Activated B cell treated with CpG ODN at 0.5 μM for 24 hours (primary cell): ENCODE measurements at places on chromosomes 11 and 22.

GRCh38 chr11:12134236-12134585, 23.8 kb downstream of the MICAL2 start:
- no peak for DNase-seq

DNA sequence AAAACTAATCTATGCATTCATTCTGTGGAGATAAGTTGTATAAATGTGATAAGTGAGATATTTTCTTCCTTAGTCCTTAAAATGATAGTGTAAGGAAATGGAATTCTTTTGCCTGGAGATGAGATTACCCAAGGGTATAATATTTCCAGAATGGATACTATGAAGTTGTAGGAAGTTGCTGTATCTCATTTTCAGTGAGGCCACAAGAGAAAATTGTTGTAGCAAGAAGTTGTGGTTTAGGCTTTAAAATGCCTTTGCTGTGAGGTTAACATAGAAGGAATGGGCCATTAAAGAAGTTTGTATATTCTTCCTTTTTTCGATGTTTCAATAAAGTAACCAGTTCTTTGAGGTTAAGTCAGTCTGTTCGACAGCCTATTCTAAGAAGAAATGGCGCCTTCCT, 50.7 kb upstream of the LIN7C start:
- DNase-seq: no peak

DNA sequence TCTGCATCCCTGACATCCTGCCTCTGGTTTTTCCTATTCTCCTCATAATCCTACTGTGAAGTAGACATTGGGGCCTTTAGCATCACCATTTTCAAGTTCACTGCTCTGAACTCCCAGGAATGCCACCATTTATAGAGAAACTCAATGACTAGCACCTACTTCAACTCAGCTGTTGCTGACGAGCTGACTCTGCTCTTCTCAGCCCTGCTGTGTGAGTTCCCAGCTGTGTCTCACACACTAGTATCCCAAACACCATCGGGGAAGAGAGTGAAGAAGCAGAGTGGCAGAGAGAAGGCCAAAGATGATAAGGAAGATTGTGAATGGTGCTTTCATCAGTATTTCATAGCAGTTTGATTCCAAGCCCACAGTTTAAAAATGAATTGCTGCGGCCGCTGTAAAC, 71.9 kb downstream of the PLEKHA7 start:
- DNase-seq: no peak

GRCh38 chr11:94815705-94816344, 47.7 kb downstream of the AMOTL1 start:
- no peak for DNase-seq

- DNase-seq: no peak
Measured at GRCh38 chr11:62914416-62914815, 6.7 kb downstream of the CHRM1 start.
